ENCODE measurements at places on chromosomes 5 and 9. TPM values are rescaled to one million over a fixed set of nuclear protein-coding genes. Genes with fewer than 3 reads are reported as not detected.

- H3K27ac ChIP-seq, result no peak overlapping the region
- H3K27me3 ChIP-seq, result no peaks in the 10 kb centered on the region
- no peak for DNase-seq
- no peaks in the 10 kb centered on the region for H3K36me3 ChIP-seq
- H3K4me1 ChIP-seq, result no peaks in the 10 kb centered on the region
- no peak overlapping the region for H3K4me3 ChIP-seq
Measured at GRCh38 chr5:2094616-2094995, 211.9 kb upstream of the IRX4 start.

DNA sequence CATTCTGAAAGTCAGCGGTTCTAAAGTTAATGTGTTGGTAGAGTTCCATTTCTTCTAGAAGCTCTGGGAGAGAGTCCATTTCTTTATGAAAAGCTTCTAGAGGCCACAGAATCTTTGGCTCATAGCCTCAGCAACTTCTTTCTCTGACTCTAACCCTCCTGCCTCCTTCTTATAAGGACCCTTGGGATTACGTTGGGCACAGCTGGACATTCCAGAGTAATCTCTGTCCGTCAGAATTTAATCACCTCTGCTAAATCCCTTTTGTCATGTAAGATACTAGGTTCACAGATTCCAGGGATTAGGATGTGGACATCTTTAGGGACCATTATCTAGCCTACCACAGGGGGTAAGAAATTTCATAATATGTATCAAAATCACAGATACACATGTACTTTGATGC lies 22.6 kb upstream of the ANKDD1B start:
- no peak overlapping the region for H3K27ac ChIP-seq
- no peaks in the 10 kb centered on the region for H3K4me1 ChIP-seq
- peak; percentile 15 for DNase-seq
- H3K27me3 ChIP-seq, result no peaks in the 10 kb centered on the region
- H3K4me3 ChIP-seq, result no peak overlapping the region

- no peak overlapping the region for H3K27ac ChIP-seq
- no peak for DNase-seq
- no peaks in the 10 kb centered on the region for H3K36me3 ChIP-seq
- H3K4me1 ChIP-seq, result no peaks in the 10 kb centered on the region
Measured at GRCh38 chr5:179153921-179154345, 93.8 kb downstream of the ZNF354C start.

GRCh38 chr9:136658849-136659535 lies 3.7 kb upstream of the EGFL7 start:
- H3K4me3 ChIP-seq, result no peak overlapping the region
- DNase-seq, result no peak
- H3K4me1 ChIP-seq, result peaks cover 8% of the 10 kb centered on the region
- H3K27me3 ChIP-seq, result peaks cover 88% of the 10 kb centered on the region

DNA sequence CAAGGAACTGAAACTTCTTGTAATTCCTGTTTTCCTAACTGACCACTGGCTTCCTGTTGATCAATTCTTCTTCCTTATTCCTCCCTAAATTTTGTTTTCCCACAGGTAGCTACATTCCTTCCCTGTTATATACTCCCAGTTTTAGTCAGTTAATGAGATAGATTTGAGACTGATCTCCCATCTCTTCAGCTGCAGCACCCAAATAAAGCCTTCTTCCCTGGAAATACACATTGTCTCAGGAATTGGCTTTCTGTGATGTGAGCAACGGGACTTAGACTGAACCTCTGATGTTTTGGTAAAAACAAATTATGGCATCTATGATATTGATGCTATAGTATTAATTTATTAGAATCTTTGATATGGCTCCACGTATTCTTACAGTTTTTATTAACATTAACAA lies 617.3 kb upstream of the ST8SIA4 start:
- no peaks in the 10 kb centered on the region for H3K27me3 ChIP-seq
- no peak overlapping the region for H3K27ac ChIP-seq
- DNase-seq, result no peak
- no peaks in the 10 kb centered on the region for H3K36me3 ChIP-seq

DNA sequence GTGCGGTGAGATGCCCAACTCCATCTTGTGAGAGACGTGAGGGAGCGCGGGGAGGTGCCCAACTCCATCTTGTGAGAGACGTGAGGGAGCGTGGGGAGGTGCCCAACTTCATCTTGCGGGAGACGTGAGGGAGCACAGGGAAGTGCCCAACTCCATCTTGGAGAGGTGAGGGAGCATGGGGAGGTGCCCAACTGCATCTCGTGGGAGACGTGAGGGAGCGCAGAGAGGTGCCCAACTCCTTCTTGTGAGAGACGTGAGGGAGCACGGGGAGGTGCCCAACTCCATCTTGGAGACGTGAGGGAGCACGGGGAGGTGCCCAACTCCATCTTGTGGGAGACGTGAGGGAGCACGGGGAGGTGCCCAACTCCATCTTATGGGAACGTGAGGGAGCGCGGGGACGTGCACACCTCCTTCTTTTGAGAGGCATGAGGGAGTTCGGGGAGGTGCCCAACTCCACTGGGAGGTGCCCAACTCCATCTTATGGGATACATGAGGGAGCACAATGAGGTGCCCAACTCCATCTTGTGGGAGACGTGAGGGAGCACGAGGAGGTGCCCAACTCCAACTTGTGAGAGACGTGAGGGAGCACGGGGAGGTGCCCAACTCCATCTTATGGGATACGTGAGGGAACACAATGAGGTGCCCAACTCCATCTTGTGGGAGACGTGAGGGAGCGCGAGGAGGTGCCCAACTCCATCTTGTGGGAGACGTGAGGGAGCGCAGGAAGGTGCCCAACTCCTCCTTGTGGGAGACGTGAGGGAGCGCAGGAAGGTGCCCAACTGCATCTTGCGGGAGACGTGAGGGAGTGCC lies 235.4 kb downstream of the CACNA1B start:
- no peak overlapping the region for H3K27ac ChIP-seq
- no peak for DNase-seq
- peaks cover 4% of the 10 kb centered on the region for H3K27me3 ChIP-seq
- no peaks in the 10 kb centered on the region for H3K36me3 ChIP-seq

- no peak overlapping the region for H3K4me3 ChIP-seq
- DNase-seq, result no peak
- no peak overlapping the region for H3K27ac ChIP-seq
- no peaks in the 10 kb centered on the region for H3K27me3 ChIP-seq
- no peaks in the 10 kb centered on the region for H3K4me1 ChIP-seq
- no peaks in the 10 kb centered on the region for H3K36me3 ChIP-seq
Measured at GRCh38 chr5:389891-390622, 52.9 kb upstream of the EXOC3 start.

- H3K4me1 ChIP-seq, result peaks cover 9% of the 10 kb centered on the region
- H3K27me3 ChIP-seq, result no peaks in the 10 kb centered on the region
- H3K36me3 ChIP-seq, result peaks cover 32% of the 10 kb centered on the region
- no peak overlapping the region for H3K27ac ChIP-seq
Measured at GRCh38 chr9:33044677-33045282, 19.7 kb downstream of the DNAJA1 start.

SLC36A3 gene
- not detected for total RNA-seq

TMED9 gene
- total RNA-seq, result 76.2 TPM

TAF1L gene
- not detected for total RNA-seq

BRD9 gene
- total RNA-seq, result 19.9 TPM

PPP3R2 gene
- total RNA-seq, result not detected

ZNF622 gene
- total RNA-seq, result 16.3 TPM

HAVCR2 gene
- total RNA-seq, result 1.1 TPM

All from SJCRH30 (cell line).